ENCODE measurements at places on chromosomes 2 and 18.

GRCh38 chr2:120567128-120567527, 168.5 kb upstream of the GLI2 start:
- DNase-seq = no peak

DNA sequence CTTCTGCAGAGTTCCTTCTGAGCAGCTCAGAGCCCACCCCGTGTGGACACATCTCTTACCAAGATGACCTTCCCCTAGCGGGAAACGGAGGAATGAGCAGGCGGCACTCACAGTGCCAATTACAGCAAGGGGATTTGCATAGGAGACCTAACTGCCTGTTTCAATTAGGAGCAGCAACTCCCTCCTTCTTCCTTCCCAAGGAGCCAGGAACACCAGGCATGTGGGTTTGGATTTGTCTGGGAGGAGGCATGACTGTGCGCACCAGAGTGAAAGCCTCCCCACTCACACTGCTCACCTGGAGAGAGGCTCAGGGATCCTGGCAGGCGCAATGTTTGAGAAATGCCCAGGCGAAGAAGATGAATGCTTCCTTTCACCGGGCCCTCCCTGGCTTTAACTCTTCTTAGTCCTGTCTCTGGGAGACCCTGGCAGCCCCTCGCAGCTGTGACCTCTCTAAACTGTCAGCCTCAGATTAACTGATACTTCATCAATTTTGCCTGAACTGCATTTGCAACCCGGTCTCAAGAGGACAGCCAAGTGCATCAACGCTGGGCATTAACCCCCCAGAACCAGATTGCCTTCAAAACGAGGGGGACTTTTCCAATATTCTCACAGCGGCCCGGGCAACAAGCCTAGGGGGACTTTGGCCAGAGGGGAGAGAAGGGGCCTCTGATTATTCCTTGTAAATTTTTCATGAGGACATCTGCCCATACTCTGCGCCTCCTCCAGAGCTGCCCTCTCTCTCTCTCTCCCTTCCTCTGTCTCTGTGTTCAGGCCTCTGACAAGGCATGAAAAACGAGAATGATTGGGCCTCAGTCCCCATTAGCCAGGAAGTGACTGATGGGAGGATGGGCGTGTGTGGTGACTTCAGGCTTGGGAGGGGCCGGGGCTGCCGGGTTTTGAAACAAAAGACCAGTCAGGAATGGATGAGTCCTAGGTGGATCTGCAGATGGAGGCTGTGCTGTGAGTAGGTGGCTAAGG, 93.8 kb downstream of the CMPK2 start:
- no peak for DNase-seq

DNA sequence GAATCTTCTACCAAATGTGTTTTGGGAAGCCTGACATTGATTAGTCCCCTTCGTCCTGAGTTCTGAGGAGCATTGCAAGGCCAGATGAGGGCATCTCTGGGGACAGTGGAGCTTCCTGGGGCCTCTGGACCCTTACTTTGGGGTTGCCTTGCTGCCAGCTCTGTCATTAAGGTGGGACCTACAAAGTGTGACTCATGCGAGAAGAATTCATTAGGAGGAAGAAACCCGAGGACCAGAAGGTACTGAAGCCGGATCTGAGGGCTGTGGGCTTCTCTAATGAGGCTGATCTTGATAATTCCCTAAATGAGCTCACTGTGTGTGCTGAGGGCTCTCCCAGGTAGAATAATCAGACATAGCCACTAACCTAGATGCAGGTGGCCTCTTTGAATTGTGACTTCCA, 695 bp upstream of the SCYGR2 start:
- no peak for DNase-seq

- no peak for DNase-seq
These were observed 335 bp upstream of the NCKAP5 start for GRCh38 chr2:133568598-133568997.

DNA sequence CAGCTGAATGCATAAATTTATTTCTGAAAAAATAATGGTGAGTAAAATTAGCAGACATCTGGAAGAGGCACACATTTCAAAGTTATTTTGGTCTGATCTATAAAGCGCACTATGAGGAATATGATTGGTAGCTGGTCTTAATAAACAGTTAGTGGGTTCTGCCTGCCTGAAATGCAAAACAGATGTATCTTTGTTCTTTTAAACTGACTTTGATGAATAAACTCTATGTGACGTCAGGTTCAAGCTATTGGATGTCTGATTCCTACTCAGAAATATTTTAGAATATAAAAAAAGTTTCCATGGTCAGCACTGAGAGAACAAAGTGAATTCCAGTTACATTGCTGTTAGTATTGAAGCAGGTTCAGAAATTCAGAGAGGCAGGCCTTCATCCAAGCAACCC, 136.4 kb downstream of the TPGS2 start:
- no peak for DNase-seq

DNA sequence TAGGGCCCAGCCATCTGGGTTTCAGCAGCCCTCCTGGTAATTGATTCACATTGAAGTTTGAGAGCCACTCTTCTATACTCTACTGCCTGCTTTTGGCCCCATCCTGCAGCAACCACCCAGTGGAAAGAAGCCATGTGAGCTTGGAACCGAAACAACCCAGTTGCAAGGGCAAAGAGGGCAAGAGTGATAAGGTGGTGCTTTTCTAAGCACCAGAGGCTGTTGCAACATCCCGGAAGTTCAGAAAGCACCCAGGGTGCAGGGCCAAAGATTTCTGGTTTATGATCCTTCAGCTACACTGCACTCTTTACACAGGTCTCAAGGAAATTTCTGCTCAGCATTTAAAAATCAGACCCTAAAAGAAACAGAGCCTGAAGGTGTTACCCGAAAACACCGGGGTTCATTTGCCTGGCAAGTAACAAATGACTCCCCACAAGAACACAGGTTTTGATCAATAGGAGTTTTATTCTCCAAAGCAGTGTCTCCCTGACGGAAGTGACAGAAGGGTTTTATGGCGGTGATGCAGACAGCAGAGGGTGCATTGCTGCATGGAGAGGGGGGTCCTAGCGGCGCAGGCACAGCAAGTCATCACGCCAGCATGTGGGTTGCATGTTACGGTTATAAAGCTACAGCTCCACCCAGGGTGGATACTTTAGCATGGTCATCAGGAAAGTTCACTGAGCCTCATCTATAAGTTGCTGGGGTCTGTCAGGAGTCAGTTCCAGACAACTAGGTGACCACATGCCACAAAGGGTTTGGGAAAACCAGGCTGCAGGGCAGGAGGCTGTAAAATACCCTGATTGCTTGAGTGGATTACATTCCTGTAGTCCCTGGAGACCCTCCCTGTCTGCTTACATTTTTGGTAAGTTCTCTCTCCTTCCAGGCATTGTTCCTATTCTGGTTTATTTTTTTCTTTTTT, 28.8 kb upstream of the TMEM37 start:
- no peak for DNase-seq

- DNase-seq = no peak
These were observed 75.6 kb upstream of the PKDCC start for GRCh38 chr2:41972179-41972578.

GRCh38 chr18:6941996-6942395, 175.6 kb downstream of the LAMA1 start:
- DNase-seq = no peak

GRCh38 chr18:63004466-63005089, 289.2 kb downstream of the PHLPP1 start:
- DNase-seq = no peak

DNA sequence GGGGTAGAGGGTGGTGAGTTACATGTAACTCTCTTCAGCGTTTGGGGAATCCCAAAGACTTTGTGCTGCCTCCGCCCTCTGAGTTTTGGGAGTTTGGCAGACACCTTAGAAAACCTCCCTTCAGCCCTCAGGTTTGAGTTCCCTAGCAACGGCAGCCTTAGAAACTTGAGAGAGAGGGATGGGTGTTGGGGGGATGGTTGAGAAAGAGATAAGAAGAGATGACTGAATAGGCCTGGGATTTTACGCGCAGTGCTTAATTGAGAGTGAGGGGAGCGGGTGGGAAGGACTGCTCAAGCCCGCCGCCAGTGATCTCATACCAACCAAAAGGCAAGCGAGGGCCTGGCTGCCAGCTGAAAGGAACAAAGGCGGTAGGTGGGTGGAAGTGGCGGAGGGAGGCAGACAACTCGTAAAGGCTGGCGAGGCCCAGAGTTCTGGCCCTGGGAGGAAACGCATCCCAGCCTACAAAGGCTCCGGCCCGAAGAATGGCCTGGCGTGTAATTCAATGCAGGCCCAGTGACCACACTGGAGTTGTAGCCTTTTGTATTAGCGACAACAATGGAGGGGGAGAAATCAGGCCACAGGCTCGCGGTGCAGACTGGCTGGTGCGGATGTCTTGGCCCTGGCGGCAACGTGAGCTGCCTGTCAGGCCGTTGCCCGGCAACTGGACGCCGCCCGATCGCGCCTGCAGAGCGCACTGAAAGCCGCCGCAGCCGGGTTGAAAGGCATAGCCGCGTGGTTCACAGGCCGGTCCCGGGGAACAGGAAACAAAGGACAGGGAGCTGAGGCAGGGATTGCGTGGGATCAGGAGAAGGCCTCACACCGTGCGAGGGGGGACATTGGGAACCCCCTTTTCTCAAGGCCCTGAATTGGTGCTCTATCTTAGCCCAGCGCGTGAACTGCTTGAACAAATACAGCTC, 39.9 kb upstream of the DARS1 start:
- DNase-seq = no peak

GRCh38 chr2:197677056-197677455, 1.7 kb upstream of the RFTN2 start:
- DNase-seq = no peak

DNA sequence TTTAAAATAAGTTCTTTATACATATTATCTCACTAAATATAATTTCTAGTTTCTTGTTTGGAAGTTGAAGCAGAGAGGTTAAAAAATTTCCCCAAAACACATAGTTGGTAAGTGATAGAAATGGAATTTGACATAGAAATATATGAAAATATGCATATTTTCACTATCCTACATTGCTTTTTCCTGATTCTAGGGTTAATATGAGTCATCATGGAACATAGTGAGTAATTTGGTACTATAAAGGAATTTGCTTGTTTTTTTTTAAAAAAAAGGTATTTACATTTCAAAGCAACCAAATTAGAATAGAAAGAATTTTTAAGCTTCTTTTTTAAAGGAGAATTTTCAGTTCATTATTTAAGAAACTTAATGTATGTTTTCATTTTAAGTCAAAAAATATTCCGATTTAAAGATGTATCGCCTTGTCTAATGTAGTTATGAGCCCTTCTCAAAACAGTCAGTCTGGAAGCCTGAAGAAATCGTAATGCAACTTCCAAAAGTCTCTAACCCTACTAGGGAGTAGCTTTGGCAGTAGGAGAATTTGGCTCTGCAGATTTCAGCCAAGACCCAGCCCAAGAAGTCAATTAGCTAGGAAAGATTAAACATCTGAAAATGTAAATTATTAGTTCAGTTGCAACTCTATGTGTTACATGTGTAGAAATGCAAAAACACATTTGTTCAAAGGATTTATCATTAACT, 147.3 kb downstream of the RDH14 start:
- no peak for DNase-seq

DNA sequence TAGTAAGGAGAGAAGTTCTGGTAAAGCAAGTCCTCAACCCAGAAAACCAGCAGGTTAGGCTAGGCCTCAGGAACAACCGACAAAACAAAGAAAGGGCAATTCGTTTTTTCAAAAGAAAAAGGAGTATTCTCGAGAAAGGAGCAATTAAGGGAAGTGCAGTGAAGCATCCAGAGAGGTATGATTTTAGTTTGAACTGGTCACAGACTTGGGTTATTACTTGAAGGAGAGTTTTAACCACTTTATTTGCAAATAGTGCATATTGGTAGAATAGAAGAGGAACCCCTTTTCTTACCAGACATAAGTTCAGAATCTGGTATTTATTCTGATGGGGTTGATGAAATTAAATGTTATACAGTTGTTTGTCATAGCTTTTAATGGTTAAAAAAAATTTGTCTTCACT, 110.0 kb upstream of the GCFC2 start:
- DNase-seq = no peak

DNA sequence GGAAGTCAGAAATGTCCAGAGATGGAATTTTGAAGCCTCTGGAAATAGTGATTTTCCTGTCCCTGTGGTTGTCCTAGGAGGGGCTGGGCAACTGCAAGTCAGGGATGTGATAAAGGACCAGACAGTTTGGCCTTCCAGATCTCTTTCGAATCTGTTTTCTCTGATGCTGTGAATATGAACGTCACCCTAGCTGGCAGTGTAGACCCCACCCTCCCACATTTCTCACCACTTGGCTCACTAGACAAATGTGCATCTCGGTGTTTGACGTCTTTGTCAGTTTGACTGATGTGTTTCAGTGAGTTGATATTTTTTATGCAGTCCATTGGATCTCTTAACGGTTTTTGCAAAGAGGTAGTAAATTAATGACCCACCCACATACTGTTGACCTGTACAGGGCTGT, 301.2 kb downstream of the TNS1 start:
- DNase-seq = no peak

DNA sequence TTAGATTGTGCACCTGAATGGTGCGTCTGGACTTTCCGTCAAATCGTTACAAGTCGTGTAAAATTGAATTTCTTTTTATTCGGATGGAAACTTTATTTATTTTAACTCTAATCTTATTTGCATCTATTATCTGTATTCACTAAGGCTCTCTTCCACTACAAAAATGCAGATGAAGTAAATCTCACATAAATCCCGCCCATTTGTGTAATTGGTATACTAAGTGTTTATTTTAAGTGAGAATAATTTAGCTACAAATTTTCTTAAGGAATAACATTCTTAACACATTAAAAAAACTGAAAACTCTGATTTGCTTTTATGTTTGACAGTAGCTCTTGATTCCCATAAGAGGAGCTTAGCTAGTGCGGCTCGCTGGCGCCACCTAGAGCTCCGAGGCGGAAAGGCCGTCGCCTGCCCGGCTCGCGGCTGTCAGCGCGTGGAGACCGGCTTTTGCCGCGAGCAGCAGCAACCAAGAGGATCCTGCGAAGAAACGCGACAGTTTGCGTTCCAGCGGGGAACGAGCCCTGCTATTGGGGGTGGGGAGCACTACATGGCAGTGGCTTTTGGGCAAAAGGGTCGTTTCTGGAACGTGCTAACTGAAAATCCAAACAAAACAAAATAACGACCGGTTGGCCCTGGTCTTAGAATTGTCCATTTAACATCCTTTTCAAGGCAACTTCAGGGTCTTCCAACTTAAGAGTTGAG, 6.7 kb downstream of the SP9 start:
- peak; percentile 70 for DNase-seq

GRCh38 chr18:59054496-59055287, 85.0 kb upstream of the SEC11C start:
- no peak for DNase-seq
